ENCODE measurements at places on chromosomes 5 and 9.

- DNase-seq, result no peak
These were observed 89.8 kb downstream of the ANKRD55 start for GRCh38 chr5:56143373-56143714.

DNA sequence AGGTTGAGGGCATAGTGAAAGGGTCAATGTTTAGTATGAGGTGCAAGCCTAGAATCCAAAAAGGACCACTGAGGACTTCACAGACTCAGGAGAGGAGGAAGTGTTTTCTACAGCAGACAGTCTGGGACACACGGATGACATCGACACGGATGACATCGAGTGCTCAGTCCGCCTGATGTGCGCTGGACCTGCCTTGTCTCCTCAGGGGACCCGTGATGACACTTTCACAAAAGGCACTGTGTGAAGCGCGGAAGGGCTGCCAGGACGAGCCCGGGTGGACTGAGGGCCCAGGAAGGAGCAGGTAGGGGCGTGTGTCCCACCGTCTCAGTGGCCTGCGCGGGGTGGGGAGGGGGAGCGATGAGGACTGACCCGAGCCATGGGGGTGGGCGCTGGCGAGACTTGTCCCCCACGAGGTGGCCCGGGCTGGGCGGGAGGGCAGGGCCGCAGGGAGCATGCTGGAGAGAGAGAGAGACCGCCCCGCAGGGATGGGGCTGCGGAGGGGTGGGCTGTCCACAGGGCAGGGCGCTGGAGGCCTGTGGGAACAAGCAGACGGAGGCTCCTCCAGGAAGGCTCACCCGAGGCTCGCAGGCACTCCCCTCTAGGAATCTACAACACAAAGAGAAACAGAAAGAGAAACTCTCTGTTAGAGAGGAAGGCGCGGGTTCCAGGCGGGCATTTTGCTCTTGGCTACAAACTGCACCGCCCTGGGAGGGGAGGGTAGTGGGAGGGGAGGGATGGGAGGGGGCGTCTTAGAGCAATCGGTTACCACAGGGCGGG is 54.9 kb downstream of the USP20 start:
- DNase-seq, result peak; percentile 80

DNA sequence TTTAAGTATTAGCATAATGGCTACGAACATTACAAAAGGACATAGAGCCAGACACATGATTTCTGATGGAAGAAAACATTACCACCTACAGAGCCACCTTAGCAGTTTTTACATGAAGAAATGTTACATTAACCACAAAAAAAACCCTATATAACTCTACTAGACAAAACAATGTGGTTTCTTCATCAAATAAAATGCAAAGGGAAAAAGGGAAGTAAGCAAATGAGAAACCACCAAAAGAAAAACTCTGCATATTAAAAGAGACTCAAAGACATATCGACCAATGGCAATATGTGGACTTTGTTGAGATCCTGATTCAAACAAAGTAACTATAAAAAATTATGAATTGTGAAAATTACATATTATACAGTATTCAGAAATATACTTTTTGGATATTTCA is 132.7 kb downstream of the TSSK1B start:
- DNase-seq, result no peak

DNA sequence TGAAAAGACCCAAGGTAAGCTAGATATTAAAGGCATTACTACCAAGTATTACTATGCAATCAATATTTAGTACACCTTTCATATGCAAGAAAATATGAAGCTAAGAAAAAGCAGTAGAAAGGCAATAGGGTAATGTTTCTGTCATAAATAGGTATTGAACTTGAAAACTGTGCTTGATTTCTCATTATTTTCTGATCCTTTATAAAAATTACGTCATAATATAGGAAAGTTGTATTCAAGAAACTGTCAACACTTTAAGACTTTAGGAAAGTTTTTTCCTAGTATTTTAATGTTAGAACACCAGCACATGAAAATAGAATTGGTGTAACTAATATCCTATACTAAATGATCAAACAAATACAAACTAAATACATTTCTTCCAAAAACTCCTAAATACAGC is 133.2 kb downstream of the EDIL3 start:
- no peak for DNase-seq
